ENCODE measurements at places on chromosomes 4 and X.
A peak's percentile ranks its signal among the peaks of the same experiment; 100 is the strongest.

GRCh38 chr4:12889054-12889453 is 595.1 kb downstream of the RAB28 start:
- DNase-seq = no peak

DNA sequence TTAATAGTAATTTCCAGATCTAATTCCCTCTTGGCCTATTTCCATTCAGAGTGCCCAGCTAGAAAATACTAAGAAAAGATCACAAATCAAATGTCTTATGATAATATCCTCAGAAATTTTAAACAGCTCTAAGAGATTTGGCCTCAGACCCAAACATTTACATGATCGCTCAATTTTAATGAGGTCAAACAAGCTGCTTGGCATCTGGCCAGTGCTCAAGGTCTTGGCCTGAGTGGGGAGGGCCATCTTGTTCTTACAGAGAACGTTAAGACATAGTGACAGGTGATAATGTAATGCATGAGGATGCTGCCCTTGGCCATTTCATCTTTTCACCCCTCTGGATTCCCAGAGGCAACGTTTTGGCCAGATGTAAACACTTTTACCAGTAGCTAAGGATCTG is 159.2 kb upstream of the SLC7A11 start:
- DNase-seq = no peak

GRCh38 chrX:150529587-150529986 is 38.8 kb upstream of the MTM1 start:
- DNase-seq = no peak

DNA sequence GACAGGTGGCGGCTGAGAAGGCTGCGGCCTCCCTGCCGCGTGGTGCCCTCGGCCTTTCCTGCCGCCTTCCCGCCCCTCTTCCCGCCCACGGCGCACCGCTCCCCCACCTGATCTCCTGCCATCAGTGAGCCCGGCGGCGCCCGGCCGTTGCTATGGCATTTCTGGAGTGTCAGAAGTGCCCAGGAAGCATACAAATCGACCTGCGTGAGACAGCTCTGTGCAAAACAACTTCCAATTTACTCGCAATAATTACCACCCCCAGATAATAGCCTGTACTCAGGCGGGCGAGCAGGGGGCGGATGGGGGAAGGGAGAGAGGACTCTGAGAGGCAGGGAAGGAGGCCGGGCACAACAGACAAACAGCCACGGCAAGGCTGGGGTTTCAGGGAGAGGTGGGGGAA is 16.6 kb upstream of the ERCC6L start:
- no peak for DNase-seq

- no peak for DNase-seq
Measured at GRCh38 chr4:127775843-127776242, 6.3 kb upstream of the HSPA4L start.

DNA sequence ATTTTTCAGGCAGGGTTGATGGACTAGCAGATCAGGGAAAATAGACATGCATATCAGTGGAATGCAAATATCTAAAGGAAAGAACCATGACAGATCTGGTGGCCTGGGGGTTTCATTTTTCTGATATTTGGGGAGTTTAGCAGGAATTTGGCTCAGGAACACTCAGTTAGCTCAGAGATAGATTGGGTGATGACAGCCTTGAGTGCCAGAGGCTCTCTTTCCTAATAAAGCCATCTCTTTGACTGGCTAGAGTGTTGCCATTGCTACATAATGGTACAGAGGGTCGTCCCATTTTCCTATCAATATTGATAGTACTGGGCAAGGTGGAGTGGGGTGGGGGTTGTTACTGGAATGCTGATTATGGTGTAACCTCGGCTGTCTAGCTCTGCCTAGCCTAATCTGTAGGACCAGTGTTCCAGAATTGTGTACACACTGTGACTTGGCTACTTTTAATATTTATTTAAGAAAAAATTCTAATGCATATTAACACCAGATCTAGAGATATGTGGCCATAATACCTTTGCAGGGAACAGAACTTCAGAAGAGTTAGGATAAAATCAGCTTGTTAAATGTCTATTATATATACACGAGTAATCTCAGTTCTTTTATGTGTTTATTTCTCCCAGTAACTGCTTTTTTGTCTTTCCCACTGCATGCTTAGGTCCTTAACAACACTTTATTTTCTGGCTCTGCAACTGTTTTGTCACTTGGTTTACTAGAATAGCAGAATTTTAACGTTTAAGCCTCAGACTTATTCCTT is 145.0 kb upstream of the SPOCK3 start:
- DNase-seq = no peak

DNA sequence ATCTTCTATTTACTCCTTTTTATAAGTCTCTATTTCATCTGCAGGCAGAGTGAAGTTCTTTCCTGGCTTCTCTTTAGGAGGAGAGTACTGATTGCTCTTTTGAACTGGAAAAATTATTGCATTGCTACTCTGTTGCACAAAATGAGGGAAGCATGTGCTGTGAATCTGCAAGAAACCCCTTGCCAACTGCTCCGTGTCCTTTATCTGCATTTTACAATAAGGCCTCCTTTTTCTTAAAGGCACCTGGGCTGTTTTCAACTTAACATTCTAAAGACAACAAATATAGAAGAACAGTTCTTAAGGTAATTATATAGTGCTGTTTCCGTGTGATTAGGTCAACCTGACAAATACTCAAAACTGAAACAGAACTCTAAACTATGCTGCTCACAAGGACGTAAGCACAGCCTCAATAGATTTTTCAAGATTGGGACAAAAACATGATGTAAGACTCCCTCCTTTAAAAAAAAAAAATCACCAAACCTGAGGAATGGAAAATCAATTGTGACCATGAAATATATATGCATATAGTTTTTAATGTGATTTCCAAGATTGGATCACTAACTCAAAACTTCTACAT is 716.6 kb upstream of the INTU start:
- no peak for DNase-seq

GRCh38 chr4:186416451-186417060 is 138.8 kb downstream of the MTNR1A start:
- no peak for DNase-seq

- DNase-seq = no peak
Measured at GRCh38 chr4:154526151-154526550, 24.0 kb downstream of the PLRG1 start.

- DNase-seq = no peak
Measured at GRCh38 chr4:83263106-83263505, 21.5 kb downstream of the COQ2 start.

GRCh38 chr4:15131551-15131950 is 129.3 kb downstream of the CPEB2 start:
- no peak for DNase-seq

GRCh38 chr4:153916273-153916755 is 127.4 kb upstream of the SFRP2 start:
- DNase-seq = peak; percentile 33

DNA sequence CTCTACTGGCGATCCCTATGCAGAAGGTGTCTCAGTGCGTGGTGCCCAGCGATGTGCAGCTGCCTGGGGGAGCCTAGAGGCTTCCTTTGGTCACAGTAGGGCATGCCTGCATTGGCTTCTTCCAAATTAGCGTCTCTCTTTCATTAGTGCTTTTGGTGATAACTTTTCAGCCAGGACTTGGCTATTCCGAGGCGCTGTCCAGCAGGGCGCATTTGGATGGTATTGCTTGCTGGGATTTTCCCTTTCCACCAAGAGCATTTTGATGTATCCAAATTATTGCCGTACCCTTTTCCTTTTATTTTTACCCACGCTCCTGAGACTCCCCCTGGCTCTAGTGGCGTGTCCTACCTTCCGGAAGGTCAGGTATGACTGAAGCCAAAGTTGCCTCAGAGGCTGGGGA is 101.4 kb downstream of the SORCS2 start:
- DNase-seq = no peak

DNA sequence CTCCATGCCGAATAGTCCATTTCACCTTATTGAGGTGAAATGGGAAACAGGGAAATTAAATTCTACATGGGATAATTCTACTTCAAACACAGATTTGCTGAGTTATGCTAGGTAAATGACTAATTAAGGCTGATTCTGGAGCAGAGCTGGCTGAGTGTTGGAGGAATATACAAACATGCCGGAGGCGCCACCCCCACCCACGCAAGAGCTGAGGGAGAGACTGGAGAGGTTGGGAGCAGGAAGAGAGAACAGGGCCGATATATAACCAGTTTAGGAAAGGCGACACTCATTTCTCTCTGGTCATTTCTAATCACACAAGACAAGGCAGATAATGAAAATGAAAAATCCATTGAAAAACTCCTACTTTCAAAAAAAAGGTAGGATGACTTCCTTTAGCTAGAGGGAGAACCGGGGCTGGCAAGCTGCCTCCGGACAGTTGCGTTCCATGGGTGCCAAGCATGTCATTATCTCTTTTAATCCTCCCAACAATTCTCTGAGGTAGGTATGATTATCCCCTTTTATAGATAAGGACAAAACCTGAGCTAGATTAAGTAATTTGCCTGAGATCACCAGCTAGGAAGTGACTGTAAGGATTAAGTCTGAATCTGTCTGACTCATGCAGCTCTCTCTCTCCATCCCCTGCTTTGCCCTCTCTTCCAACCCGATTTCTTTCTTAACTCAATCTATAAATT is 27.6 kb upstream of the CFAP299 start:
- no peak for DNase-seq

GRCh38 chrX:70089604-70090297 is 27.5 kb downstream of the OTUD6A start:
- no peak for DNase-seq

DNA sequence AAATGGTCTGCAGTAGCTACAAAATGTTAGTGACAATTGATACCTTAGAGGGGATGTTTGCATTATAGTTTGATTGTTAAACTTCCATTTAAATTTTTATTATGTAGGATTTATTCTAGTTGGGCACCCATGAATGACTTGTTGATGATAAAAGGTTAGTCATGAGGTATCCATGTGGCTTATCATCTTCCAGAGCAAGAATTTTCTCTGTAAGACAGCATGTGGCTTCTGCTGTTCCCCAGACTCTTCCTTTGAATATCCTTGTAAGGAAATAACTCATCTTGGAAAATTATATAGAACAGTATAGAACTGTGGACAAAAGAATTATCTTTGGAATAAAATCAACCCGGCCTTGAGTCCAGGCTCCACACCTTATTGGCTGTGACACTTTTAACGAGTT is 40.1 kb upstream of the KLHL8 start:
- no peak for DNase-seq

DNA sequence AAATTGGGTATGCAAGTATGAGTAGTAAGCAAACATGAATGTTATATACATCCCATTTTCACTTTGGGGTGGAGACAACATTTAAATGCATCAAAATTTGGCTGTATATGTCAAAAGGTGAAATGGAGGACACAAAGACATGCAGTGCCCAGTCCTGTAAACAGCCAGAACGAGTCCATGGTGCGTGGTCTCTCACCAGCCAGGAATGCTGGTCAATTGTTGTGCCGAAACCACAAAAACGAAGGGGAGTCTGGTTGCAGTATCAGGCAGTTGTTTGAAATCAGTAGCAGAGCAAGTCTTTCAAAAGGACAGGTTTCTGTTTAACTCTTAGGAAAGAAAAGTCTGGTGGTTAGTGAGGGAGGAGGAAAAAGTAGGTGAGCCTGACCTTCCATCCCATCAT is 22.3 kb upstream of the RNF150 start:
- no peak for DNase-seq

- DNase-seq = no peak
Measured at GRCh38 chr4:48706736-48707135, 73.3 kb downstream of the FRYL start.

- no peak for DNase-seq
Measured at GRCh38 chr4:91340822-91341221, 962.9 kb upstream of the GRID2 start.

DNA sequence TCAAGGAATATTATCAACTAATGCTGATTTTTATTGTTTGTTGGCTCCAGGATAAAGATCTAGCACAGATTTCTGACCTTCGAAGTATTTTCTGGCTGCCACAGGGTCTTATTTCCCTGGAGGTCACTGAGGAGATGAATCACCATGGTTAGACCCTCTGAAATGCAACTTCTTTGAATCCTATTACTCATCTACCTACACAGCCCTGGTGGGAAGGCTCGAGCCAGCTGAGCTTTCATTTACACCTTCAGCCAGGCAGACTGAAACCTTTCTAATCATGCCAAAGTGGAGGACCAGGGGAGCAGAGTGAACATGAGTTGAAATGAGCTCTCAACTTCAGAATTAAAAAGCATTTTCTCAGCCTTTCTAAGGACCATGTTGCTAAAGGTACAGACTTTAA is 130.5 kb downstream of the SMIM20 start:
- DNase-seq = no peak

GRCh38 chrX:11786862-11787261 is 28.8 kb downstream of the MSL3 start:
- DNase-seq = no peak

DNA sequence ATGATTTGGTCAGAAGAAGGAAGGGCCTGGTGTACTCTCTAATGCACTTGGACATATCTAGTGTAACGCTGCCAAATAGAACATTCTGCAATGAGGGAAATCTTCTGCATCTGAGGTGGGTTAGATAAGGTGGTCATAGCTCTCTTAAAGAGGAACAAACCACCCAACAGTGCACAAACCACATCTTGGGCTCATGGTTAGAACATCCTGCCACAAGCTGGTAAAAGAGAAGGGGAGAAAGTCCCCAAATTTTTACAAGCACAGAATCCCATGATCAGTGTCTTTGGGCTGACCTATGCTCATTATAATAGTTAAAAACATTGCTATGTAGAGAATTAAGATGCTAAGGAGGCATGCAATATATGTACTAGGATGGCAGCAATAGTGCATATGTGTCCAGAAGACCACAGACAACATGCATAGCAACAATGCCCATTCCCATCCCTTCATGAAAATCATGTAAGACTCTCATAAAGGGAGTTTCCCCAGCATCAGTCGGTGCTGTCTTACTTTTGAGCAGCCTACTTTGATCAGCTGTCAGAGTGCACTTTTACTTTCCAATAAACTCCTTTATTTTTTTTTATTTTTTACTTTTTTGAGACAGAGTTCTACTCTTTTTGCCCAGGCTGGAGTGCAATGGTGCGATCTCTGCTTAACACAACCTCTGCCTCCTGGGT is 99.7 kb upstream of the SLC7A11 start:
- DNase-seq = no peak

DNA sequence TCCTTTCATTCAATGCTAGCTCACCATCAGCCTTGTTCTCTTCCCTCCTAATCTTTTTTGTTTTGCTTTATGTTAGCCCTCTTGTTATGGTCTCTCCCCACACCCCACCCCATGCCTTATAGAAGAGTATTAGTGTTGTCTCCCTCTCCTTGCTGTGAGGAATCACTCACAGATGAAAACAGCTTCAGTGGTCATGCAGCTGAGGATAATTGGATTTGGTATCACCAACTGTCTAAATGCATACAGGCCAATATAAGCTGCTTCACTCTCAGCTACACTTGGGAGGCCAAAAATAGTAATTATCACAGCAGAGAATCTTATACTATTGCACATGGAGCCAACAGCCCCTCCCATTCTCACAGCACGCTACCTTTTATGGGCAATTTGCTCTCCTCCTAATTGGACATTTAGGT is 494.6 kb upstream of the FAM241A start:
- DNase-seq = no peak

GRCh38 chrX:40912166-40912565 is 173.1 kb upstream of the USP9X start:
- no peak for DNase-seq

- DNase-seq = no peak
Measured at GRCh38 chrX:80174925-80175574, 160.5 kb downstream of the TBX22 start.
